Right renal pelvis (tissue), 4 donors: ENCODE measurements at places on chromosomes 3 and 15. TPM values are rescaled to one million over a fixed set of nuclear protein-coding genes. Genes with fewer than 3 reads are reported as not detected.

DNA sequence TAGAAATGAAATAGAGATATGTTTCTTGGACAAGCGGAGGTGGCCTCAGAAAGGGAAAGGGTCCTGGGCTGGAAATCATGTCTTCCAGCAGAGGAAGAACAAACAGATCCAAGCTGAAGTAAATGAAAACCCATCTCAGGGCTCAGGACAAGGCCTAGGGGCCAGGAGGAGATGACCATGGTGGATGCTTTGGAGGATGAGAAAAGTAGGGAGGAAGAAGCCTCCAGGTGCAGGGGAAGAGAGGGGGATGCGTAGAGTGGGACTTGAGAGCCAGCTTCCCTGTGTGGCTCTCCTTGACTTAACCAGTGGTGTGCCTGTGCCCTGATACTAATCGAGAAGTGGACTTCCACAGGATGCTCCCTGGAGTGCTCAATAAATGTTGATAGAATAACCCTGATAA, 203.2 kb downstream of the FAM43A start:
- DNase-seq: no peak

GRCh38 chr3:196920733-196921132, 21.6 kb downstream of the NCBP2 start:
- no peak for DNase-seq

The TMOD2 gene
- polyA plus RNA-seq: 5.0 TPM

DNA sequence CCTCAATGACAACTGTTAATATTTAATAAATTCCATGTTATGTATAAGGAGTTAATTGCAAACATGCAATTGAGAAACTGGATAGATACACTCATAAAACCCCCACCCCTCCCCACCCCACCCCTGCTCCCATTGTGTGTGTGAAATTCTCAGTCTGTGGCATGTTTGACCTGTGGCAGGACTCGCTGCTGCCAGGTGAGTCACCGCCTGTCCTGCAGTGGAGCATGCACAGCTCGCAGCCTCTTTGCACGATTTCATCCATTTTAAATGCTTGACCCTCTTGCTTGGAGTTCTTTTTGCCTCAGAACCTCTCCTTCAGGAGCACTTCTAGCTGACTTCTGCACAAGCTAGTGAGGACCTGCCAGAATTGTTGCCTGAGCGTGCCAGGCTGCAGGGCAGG, 5.3 kb upstream of the APEH start:
- no peak for DNase-seq

GRCh38 chr3:158672215-158673176, at the start of gene LXN:
Gene LXN (minus strand): TSS chr3:158672648. CDS start chr3:158672478, 170 bp downstream.
- DNase-seq: peak; percentile 69

DNA sequence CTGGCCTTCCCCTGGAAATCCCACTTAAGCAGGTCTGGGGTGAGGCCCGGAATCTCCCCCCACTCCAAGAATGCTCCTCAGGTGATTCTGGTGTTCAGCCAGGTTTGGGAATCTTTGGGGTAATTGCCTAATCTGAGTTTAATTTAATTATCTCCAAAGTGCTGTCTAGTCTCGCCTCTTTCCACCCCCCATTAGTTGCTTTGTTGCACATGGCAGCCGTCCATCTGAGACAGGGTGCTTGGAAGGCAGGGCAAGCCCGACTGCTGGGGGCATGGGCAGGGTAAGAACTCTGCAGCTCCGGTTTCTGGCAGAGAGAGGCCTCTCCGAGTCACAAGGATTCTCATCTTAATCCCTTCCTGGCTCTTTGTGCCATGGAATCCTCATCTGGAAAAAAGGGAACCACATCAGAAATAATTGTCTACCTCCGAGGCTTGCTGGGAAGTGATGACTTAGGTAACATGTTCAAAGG, 15.0 kb downstream of the IL17RD start:
- DNase-seq: no peak

The DPPA2 gene
- 1.2 TPM for polyA plus RNA-seq

GRCh38 chr3:138937690-138938055, 9.3 kb downstream of the FOXL2 start:
- no peak for DNase-seq

- DNase-seq: no peak
Measured at GRCh38 chr15:58594898-58595297, 154.6 kb downstream of the ADAM10 start.

- DNase-seq: peak; percentile 52
Measured at GRCh38 chr3:193310914-193311723, 67.4 kb downstream of the ATP13A5 start.

The DGKG gene
- 0.51 TPM for polyA plus RNA-seq

The ALAS1 gene
- 53.4 TPM for polyA plus RNA-seq

GRCh38 chr3:124837730-124838186, 49.4 kb downstream of the ITGB5 start:
- no peak for DNase-seq

DNA sequence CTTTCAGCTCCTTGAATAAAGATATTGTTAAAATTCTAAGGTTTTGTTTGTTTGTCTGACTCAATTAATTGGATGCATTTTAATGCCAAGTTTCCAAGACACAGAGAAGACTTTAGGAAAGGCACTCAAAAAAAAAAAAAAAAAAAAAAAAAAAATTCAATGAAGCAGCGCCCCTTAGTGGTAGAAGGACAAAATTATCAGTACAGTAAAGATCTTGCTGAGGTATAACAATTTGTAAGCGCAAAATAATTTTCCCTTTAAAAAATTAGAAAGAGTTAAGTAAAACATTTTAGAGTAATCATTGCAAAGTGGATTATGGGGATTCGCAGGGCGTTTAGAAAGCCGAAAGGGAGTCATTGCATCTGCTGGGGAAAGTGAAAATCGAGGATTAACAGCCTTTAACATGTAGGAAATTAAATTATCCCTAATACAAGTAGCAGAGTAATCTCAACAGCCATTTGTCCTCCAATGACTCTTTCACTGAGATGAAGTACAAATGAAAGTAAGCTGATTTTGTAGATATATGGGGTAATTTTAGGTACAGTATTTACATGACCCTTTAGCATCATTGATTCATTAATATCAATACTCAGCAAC, 5.8 kb upstream of the DIS3L start:
- DNase-seq: no peak

The EXOG gene
- 11.7 TPM for polyA plus RNA-seq

DNA sequence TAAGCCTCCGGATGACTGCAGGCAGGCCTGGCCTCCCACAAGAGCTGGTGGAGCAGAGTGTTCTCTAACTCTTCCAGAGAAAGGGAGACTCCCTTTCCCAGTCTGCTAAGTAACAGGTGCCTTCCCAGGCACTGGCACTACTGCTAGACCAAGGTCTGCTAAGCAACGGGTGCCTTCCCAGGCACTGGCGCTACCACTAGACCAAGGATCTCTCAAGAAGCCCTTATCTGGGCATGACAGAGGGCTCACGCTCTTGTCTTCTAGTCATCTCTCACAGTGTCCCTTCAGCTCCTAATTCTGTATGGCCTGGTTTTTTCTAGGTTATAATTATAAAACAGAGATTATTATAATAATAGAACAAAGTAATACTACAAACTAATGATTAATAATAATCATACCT, 27.8 kb downstream of the MYL3 start:
- DNase-seq: no peak

- DNase-seq: no peak
Measured at GRCh38 chr3:33144433-33144832, 30.6 kb downstream of the CRTAP start.

The SATB1 gene
- 42.3 TPM for polyA plus RNA-seq

DNA sequence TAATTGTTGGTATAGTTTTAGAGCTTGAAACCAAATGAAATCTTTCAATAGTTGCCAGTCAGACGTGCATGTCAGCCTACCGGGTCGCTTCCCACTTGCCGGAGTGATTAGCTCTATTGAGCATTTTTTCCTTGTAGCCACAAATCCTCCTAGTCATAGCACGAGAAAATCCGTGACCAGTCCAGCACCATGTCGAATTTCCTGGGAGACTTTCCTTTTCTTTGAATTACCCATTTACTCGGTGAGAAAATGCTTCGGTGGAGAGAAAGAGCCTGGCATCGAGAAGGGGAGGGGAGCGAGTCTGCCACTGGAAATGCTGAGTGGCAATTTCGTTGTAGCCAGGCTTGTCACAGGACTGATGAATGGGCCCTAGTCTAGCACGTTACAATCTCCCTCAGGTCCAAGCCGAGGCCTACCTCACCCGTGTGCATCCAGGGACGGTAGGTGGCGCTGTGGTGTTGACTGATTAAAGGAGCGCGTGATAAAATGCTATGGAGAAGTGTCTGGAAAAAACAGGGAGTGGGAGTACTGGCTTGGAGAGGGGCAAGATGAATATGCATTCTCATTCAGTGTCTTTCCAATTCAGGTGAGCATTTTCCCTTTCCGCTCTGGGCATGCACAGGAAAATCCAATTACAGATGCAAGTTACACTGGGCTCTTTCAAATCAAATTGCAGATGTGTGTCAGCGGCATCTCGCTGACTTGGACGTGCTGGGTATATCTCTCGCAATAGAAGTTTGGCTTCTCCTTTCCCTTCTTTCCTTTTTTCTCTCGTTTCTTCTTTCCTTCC, 238.8 kb downstream of the EDEM1 start:
- DNase-seq: peak; percentile 89

DNA sequence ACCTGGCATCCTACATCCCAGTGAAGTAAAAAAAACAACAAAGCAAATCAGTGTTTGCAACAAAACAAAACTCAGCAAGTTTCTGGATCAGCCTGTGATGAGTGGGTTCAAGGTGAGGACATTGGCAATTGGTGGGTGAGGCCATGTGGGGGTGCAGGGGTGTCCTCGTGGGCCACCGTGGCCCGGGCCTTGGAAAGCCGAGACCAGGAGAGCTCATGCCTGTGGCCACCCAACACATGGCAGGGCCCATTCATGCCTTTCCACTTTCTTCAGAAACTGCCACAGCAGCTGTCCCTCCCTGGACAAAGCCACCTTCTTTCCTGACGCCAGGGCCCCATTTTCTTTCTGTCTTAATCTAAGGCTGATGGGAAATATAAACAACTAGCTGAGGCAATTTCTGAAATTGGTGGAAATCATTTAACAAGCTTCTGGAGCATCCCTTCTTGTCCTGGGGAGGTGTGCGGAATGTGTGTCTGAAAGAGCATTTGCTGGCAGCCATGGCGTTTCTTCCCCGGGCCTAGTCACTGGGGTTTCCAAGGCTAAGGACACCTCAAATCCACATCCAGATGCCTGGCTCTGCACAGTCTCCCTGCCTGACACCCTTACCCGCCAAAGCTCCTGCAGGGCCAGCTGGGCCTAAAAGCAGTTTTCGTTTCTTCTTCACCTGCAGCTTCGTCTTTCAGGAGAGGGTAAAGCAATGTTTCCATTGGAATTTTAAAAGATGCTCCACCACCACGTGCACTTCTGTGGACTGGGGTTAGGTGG, 34.1 kb upstream of the SFMBT1 start:
- DNase-seq: no peak

DNA sequence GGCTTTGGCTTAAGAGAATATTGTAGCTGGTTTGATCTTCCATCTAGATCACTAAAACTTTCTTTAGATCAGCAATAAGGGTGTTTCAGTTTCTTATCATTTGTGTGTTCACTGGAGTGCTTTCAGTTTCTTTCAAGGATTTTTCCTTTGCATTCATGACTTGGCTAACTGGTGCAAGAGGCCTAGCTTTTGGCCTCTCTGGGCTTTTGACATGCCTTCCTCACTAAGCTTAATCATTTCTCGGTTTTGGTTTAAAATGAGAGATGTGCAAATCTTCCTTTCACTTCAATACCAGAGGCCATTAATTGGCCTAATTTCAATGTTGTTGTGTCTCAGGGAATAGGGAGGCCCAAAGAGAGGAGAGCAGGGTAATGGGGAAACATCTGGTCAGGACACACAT, 30.3 kb upstream of the CCNB2 start:
- DNase-seq: no peak

DNA sequence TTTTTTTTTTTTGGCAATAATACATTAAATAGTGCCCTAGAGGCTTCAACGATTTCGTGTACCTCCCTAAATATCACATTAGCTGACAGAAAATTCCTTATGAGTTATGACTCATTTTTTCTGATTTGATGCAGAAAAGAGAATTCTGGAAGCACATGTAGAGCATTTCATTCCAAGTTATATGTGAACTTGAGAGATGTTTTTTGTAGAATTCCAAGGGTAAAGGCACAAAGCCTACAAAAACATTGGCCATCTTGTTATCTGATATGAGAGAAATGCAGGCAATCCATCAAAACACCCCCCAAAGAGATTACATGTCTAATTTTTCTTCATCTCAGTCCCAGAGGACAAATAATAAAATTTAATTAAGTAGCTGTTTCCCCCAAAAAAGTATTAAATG, 6.7 kb upstream of the PFN2 start:
- DNase-seq: no peak

GRCh38 chr3:186798239-186798874, 7.9 kb downstream of the RFC4 start:
- DNase-seq: no peak

The TMCO5A gene
- not detected for polyA plus RNA-seq

The PLA2G4E gene
- 0.03 TPM for polyA plus RNA-seq

DNA sequence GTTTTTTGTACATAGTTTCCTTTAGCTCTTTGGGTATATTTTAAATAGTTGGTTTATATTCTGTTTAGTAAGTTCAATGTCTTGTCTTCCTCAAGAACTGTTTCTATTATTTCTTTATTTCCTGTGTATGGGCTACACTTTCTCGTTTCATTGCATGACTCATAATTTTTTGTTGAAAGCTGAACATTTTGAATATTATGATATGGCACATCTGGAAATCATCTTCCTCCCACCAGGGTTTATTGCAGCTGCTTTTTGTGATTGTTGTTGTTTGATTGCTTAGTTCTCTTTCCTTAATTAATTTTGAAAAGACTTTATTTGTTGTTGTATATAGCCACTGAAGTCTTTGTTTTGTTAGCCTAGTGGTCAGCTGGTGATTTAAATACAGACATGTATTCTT, 43.8 kb downstream of the LSM3 start:
- no peak for DNase-seq

DNA sequence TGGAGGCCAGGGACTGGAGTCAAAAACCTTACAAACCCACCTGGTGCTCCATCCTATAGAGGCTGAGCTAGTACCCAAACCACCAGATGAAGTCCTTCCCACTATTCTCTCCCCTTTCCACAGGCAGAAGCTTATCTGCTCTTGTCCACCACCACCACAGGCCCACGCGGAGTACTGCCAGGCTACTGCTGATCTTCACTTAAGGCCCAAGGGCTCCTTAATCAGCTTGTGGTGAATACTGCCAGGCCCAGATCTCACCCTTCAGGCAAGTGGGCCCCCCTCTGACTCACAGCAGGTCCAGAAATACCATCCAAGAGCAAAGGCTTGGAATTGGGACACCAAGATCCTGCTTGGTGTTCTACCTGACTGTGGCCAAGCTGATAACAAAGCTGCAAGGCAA, 598.1 kb upstream of the CBLB start:
- DNase-seq: no peak

The PRRT3 gene
- polyA plus RNA-seq: 4.3 TPM

The POPDC2 gene
- polyA plus RNA-seq: 3.5 TPM

GRCh38 chr3:179956416-179956830, 80.3 kb downstream of the PEX5L start:
- no peak for DNase-seq

DNA sequence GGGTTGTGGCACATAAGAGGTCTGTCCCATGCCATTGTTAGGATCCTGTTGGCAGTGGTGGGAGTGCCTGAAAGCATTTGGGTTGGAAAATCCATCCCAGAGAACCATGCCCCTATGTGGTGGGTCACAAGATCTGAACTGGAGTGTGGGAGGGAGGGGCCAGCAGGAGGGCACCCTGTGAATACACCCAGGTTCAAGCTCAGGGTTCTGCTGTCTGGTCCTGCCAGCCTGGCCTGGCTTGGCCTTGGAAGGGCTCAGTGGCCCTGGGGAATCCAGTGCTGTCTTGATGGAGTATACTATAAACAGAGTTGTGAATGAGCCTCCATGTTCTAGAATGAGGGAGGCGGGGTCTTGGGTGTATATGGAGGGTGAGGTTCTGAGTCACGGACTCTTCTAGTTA, 11.8 kb downstream of the ANKDD1A start:
- DNase-seq: no peak
